ENCODE measurements at places on chromosomes 5 and 9.

DNA sequence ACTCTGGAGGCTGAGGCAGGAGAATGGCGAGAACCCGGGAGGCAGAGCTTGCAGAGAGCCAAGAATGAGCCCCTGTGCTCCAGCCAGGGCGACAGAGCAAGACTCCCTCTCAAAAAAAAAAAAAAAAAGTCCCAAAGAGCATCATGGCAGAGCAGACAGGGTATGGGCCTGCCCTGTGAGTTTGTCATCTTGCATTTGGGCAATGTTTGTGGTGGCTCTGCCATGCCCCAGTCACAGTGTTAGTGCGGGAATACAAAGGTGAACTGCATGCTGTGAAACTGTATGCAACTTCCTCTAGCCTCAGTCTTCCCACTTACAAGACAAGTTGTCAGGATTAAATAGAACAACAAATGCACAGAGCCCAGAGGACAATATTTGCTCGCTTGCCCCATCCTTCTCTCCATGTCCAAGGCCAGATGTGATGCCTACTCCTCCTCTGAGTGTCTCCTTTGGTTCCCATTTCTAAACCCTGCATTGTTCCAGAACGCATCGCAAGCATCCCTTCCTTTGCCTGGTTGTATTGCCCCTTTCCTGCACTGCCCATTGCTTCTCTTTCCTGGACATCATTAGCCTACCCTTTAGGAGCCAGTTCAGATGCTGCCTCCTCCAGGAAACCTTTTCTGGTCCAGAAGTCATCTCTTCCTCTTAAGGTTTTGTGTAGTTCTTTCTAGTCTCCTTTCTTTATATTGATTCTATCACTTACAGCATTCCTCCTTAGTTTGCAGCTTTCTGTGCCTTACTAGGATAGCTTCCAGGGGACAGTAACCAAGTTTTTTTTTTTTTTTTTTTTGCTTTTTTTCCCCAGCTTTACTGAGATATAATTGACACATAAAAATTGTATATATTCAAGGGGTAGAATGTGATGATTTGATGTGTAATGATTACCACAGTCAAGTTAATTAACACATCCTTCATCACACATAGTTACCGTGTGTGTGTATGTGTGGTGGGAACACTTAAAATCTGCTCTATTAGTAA is 69.0 kb upstream of the TNFAIP8 start:
- DNase-seq = no peak

DNA sequence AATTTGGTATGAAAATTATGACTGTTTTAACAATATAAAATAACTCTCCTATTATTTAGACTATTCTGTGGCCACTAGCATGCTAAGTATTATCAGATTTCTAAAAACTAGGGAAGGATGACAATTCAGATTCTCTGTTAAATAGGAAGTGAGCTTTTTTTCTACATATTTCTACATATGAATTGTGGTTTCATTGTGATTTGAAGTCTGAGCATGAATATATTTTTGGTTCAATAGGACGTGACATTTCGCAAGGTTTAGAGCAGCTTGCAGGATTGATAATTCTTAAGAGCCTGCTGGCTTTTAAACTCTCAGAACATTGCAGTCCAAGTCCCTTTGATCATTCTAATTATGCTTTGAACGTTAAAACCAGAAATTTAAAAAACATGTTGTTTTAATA is 82.9 kb downstream of the ADGRV1 start:
- no peak for DNase-seq

DNA sequence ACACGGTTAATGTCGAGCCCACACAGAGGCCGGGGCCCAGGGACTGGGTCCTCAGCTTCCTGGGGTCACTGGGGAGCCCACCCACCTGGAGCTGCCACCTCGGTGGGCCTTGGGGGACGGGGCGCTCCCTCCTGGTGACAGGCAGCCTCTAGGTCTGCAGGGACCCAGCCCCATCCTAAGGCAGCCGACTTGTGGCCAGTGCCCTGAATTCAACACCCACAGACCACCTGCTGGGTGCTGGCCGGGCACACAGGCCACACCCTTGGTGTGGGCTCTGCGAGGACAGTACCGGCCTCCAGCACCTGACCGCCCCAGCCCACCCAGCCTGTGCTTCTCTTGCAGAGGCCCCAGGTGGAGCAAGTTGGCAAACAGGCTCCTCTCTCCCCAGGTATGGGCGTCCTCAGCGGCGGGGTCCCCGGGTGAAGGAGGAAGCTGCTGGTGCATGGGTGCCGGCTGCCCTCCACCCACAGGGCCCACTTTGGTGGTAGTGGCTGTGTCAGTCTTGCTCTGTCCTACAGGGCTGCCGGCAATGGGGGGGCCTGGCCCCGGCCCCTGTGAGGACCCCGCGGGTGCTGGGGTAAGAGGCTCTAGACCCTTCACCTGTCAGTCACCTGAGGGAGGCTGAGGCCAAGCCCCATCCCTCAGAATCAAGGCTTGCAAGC is 8.3 kb downstream of the ENTPD8 start:
- no peak for DNase-seq

DNA sequence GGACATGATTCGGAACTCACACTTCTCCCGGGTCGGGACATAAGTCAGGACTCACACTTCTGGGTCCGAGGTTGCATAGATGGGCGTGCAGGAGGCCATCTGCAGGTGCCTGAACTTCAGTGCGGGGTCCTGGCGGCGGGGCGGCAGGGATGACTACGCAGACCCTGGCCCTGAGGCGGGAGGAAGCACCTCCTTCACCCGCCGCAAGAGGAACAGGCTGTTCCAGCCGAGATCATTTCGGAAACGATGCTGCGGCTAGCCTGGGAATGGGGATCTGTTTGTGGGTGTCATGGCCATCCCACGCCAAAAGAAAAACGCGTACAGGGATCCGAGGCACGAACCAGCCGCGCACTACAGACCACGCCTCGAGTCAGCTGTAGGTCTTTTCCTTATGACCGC is 196.6 kb downstream of the TTLL11 start:
- DNase-seq = no peak

DNA sequence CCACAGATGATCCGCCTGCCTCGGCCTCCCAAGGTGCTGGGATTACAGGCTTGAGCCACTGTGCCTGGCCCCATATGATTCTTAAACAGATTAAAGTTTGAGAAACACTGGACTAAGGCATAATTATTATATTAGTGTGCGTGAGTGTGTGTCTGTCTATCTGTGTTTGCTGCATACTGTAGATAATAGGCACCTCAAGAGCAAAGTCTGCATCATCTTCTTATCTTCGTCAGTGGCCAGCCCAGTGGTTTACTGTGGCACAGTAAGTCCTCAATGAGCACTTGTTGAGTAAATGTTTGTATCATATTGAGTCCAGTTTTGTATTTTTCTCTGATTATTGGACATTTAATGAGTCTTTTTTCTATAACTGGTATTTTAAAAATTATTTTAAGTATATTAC is 81.7 kb downstream of the ITGA1 start:
- no peak for DNase-seq

DNA sequence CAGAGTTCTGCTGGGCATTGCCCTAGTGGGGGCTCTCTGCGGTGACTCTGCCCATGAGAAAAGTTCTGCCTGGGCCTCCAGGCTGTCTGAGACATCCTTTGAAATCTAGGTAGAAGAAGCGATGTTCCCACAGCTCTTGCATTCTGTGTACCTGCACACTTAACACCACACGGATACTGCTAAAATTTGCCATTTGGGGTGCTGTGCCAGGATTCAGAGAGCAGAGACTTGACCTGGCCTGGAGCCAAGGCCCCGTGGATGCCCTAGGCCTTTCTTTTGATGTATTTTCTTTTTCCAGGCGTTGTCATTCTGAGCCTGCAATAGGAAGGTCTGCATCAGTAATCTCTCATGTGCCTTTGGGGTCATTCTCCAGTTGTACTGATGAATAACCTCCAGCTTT is 89.3 kb upstream of the IL12B start:
- no peak for DNase-seq

DNA sequence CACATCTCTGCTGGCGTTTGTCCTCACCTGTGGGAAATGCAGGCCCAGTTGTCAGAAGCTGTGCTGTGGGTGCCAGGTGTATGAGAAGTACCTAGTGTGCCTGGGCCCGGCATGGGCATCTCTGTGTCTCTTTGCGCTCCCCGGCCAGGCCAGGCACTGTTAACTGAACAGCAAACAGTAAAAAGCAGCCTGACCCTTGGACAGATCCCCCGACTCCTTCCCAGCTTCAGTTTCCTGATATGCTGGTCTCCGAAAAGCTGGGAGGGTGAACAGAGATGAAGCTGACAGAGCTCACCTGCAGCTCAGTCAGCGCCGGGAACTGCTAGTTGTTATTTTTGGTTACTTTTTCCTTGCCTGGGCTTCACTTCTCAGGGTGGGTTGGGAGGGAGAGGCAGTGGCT is 28.9 kb downstream of the RXRA start:
- no peak for DNase-seq

DNA sequence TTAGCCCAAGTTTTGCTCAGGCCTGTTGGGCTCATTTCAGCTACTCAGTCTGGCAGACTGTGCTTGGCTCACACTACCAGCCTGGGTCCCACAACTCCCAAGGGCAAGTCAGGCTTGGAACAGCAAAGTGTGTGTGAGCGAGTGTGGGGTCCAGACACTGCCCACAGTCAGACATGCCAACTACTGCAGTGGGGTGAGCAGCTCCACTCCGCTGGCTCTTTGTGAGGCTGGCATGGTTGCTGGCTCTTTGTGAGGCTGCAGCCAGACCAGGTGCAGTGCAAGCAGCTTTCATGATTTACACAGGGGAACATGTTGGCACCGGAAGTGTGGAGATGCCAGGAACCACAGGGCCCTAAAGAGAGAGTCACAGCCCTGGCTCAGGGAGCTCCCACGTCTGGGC is 606.7 kb upstream of the FAM174A start:
- no peak for DNase-seq

DNA sequence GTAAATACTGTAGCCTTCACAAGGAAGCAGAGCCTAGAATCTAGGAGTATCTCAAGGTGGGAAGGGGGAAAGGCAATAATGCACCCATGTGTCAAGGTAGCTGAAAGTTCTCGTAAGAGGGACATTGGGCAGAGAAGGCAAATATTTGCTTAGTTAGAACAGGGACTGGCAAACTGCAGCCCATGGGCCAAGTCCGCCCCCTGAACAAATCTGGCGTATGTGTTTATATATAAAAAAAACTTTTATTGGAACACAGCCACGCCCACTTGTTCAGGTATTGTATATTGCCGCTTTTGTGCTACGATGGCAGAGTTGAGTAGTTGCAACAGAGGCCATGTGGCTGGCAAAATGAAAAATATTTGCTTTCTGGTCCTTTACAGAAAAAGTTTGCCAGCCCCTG is 16.1 kb downstream of the KCNN2 start:
- no peak for DNase-seq

DNA sequence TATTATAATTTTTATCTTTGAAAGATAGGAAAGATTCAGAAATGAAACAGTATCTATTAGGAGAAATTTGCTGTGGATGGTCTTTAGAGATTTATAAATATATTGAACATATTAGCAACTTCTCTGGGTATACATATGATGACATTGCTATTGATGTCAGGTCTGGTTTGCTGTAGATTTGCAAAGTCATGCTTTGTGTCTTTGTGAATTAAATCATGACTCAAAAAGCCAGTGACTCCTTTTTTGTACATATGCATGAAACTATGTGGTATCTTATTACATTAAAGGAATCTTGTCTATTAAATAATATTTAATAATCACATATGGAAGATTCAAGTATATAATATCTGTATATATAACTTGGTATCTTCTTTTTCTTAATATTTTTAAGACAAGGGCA is 141.9 kb downstream of the ST8SIA4 start:
- DNase-seq = peak; percentile 20

GRCh38 chr5:91049800-91050199 is 333.3 kb downstream of the ARRDC3 start:
- peak; percentile 43 for DNase-seq

DNA sequence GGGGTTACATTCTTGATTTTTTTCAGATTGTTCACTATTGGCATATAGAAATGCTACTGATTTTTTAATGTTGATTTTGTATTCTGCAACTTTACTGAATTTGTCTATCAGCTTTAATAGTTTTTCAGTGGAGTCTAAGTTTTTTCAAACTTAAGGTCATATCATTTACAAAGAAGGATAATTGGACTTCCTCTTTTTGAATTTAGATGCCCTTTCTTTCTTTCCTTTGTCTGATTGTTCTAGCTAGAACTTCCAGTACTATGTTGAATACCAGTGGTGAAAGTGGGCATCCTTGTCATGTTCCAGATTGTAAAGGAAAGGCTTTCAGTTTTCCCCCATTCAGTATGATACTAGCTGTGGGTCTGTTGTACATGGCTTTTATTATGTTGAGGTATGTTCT is 49.3 kb downstream of the SREK1 start:
- DNase-seq = no peak

GRCh38 chr9:98807070-98807813 is at the start of gene GALNT12:
Gene GALNT12 (plus strand): TSS chr9:98807670. CDS start chr9:98807699, 29 bp downstream.
- DNase-seq = no peak

- no peak for DNase-seq
These were observed 2.9 kb upstream of the MYOZ3 start for GRCh38 chr5:150658121-150658520.

DNA sequence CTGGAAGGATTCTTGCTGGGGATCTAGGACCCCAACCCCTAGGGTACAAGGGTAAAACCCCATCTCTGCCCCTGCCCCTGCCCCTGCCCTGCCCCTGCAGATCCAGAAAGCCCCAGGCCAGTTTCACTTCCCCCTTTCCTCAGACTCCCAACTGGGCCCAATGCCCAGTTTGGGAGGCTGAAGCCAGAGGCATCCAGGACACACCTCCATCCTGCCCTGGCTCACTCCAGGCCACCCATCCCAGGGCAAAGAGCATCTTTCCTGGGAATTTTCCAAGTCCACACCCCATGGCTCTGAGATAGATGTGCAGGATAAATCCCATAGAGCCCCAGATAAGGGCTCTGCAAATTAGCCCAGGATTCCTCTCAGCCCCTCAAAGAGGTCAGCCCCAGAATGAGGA is 17.4 kb downstream of the CNTFR start:
- no peak for DNase-seq

DNA sequence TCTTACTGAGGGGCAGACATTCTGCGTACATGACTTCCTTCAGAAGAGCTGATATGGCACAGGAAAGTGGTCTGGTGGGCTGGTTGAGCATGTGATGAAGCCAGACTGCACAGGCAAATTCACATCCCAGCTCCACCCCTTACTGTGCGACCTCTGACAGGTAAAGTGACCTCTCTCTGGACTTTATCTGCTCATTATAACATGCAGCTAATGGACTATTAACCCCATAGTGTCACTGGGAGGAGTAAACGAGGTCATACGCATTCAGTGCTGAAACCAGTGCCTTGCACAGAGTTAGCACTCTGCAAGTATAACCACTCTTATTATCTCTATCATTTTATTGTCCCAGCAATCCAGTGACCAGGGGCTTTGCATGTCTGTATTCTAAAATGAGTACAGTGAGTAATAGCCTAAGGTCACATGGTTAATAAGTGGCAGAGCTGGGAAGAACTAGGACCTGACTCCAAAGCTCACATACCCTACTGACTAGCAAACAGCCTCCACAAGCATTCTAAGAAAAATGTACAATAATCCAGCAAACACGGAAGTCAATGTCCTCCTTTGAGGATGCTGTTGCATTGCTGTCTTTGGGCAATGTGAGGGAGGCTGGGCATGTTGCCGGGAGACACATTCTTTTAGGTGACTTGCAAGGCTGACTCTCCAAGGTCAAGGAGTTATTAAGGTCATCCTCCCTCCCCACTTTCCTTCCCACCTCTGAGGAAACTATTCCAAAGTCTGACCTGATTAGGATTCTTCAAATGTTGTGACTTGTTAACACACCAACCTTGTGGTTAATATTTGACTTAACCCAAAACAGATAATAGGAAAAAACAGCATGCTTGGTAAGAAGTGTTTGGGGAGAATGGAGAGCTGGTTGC is 19.0 kb downstream of the GLRX start:
- DNase-seq = no peak

Data from cardiac fibroblast (primary cell).